ENCODE measurements at places on chromosomes 5 and 9.

DNA sequence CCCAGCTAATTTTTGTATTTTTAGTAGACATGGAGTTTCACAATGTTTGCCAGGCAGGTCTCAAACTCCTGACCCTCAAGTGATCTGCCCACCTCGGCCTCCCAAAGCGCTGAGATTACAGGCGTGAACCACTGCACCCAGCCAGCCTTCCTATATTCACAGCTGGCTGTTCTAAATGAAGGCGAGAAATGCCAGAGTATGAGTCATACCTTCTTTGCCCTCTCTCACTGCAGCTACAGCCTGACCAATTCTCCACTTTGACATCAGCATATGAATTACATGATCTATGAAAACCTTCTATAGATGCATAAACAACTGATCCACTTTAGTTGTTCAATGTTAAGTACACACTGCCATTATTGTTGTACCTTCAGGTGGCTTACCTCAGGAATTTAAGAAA, 14.5 kb downstream of the APTX start:
- DNase-seq: no peak

DNA sequence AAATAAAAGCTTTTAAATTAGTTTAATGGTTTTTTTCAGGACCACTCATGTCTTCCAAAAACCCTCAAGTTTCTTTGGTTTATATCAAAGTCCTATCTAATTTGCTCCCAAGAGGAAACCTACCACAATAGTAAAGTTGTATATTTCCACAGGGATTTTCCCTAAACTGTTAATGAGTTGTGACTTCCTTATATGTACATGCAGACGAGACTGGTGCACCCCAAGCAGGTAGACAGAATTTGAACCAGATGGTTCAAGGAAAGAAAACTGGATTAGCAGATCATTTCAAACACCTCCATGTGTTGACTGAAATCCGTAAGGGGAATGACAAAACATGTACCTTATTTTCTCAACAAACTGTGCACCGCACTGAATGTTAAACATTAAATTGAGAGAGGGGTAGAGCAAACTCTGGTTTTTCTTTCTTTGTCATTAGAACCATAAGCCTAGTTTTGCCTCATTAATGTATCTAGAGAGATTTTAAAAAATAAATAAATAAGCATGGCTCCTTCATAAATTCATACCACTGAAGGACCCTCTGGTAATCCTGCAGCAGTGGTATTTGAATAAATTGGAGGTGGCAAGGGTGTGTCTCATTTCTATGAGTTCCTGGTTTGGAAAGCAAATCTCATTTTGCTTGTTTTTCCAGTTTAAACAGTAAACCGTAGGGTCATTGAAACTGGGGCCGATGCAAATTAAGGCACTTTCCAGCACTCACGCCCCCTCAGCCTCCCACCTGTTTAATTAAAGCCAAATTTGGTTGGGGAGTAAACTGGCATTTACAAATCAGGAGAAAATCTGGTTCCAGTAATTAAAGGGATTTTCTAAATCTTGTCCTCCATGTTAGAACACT, 51.1 kb downstream of the ENC1 start:
- no peak for DNase-seq

- no peak for DNase-seq
Observed at GRCh38 chr9:19050637-19051591, 1.7 kb downstream of the RRAGA start.

DNA sequence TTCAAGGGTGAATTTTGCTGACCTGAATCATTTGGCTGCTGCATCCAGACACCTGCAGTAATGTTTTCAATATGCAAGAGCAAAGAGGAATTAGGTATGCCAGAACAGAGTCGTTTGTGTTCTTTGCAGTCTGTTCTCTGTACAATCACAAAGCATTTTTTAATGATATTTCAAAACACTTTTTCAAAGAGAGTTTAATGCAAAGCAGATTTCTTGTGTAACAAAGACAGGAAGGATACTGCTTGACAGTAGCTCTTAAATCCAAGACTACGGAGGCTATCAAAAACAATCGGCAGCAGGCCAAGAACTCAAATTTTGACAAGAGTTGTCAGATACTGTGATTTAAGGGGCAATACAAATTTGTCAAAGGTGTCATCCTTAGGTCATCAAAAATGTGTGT, 341.9 kb downstream of the GADD45G start:
- DNase-seq: no peak

DNA sequence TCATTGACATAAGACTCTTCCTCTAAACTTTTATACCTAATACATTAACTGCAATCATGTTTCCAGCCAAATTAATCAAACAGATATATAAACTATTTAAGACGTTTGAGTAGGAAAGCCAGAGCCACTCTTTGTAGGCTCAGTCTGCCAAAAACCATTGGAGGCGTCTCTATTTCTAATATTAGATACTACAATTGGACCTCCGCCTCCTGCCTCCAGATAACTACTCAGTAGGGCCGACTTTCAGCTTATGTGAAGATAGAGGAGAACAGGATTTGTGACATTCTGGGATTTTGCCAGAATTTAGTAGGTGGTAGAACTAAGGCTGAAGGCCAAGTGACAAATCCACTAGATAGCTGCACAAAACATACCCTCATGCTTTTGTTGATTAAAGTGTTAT, 463.0 kb downstream of the CETN3 start:
- no peak for DNase-seq

DNA sequence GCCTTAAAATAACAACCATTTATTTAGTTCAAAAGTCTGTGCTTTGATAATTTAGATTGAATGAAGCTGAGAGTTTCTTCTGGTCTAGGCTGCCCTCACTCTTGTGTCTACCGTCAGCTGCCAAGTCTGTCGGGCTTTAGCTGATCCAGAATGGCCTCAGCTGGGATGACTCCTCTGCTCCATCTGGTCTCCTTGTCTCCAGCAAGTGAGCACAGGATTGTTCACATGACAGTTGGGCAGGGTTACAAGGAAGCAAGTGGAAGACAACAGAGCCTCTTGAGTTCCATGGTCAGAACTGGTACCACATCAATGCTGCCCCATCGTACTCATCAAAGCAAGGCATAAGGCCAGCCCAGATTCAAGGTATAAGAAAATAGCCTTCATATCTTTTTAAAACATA, 9.0 kb downstream of the HTR1A start:
- DNase-seq: no peak

DNA sequence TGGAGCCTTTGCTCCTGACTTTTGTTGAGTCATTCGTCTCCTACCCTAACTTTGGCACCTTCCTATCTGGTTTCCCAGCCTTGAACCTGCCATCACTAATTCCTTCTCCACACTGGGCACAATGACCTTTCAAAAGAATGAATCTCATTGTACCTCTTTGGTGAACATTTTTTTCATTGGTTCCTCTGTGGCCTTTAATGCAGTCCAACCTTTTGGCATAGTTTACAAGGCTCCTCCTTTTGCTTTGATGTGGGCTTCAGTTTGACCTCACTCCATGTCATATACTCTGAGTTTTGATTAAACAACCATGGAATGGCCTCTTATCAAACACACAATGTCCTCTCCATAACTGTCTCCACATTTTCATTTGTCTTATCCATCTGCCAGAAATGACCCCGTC, 14.5 kb upstream of the ROPN1L start:
- DNase-seq: no peak

DNA sequence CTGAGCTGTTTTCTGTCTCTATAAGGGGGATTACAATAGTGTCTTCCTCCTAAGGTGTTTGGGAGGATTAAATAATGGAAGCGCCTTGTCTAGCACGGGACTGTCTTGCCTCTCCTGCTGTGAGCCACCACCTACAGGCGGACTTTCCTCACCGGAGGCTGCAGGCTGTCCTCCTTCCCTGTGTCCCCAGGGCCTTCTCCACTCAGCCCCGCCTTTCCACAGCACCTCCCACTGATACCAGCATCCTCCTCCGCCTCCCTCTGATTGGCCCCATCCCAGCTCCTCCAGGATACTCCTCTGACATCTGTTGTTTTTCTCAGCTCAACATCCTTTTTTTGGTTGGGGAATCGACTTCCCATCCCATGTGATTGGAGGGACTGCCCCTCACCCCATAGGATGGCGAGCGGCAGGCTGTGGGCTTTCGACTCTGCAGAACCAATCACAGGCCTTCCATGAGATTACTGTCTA, 851 bp upstream of the ZDHHC12 start:
- peak; percentile 84 for DNase-seq

GRCh38 chr9:78091731-78092130, 60.1 kb upstream of the GNAQ start:
- DNase-seq: no peak

- DNase-seq: no peak
Observed at GRCh38 chr5:24232041-24232440, 412.7 kb downstream of the CDH10 start.

GRCh38 chr9:133165452-133165730, 1.7 kb upstream of the GBGT1 start:
- no peak for DNase-seq

DNA sequence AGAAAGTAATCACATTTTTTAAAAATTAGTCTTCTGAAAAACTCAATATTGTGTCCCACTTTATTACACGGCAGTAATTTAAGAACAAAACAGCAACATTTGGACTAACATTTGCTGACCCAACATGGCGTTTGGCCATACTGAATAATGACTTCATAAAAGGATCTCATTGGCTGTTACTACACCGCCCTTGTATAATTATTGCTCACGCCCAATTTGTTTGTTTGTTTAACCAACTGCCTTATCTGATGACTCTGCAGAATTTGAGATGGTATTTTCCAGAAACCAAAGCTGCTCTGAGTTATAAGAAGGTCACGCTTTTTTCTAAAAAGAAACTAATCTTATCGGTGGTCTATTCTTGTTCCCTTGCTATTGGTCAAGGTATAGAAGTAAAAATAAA, 200.2 kb upstream of the TARS1 start:
- no peak for DNase-seq

GRCh38 chr5:136905571-136905970, 540.2 kb upstream of the TRPC7 start:
- no peak for DNase-seq

DNA sequence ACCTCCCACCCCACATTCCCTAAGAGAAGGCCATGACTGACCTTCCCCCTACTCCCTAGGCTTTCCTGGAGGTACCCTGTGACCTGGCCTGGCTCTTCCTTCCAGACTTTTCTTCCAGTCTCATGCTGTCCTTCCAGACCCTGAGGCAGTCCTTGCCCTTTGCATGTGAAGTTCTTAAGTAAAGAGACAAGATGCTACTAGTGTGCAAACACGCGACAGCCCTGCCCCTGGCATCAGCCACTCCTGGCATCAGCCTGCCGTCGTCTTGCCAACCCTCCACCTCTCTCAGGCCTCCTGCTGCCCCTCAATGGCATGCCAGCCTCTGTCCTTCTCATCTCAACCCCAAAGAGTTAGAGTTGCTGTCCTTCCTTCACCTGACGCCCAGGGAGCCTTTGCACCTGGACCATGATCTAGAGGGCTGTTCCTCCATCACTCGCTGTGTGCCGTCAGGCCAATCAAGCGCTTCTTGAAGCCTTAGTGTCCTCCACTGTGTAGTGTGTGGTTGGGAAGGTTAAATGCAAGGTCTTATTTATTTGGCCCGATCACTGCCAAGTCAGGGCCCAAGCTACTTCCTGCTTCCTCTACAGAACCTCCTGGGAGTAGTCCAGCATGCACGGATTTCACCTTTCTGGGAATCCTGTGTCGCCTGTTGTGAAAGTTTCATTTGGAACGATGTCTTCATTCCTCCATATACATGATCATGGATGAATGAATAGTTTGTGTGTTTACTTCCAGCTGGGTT, 61.9 kb downstream of the WWC1 start:
- DNase-seq: no peak

DNA sequence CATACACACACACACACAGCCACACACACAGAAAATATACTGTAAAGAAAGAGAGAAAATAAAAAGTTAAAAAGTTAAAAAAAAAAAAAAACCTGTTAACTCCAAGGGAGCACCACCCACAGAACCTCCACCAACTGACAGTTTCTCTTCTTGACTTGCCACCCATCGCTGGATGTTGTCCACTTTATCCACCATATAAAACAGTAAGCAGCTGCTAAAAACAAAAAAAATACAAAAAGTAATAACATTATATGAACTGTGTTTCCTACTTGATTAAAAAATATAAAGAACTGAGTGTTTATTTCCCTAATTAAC, 1.2 kb downstream of the PURA start:
- no peak for DNase-seq

DNA sequence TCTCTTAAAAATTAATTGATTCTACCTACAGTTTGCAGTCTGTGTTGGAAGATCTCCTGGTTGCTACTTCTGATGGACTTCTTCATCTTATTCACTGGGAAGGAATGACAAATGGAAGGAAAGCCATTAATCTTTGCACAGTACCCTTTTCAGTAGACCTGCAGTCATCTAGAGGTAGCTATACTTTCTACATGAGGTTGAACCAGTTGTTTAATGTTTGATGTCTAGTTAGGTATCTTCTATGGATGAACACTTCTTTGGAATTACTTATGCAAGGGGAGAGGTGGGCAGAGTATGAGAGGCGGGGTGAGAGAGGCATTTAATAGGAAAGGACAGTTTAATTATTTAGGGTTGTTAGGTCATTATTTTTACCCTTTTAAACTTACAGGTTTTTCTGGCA, 91.2 kb downstream of the RIC1 start:
- no peak for DNase-seq

GRCh38 chr5:122612901-122613300, 162.0 kb upstream of the SNX2 start:
- no peak for DNase-seq

GRCh38 chr5:178786859-178787499, 56.5 kb upstream of the ZNF354A start:
- DNase-seq: no peak

GRCh38 chr9:2465921-2466460, 155.6 kb upstream of the VLDLR start:
- DNase-seq: peak; percentile 57

- no peak for DNase-seq
Observed at GRCh38 chr5:173187054-173187743, 42.9 kb downstream of the BNIP1 start.

- DNase-seq: no peak
Observed at GRCh38 chr5:172417130-172417841, 37.0 kb downstream of the SH3PXD2B start.
